ENCODE measurements at places on chromosomes 11 and 22.

- no peak for DNase-seq
These were observed 98.9 kb upstream of the SLC5A12 start for GRCh38 chr11:26820739-26821138.

GRCh38 chr11:25992294-25992693 is 339.6 kb upstream of the ANO3 start:
- no peak for DNase-seq

DNA sequence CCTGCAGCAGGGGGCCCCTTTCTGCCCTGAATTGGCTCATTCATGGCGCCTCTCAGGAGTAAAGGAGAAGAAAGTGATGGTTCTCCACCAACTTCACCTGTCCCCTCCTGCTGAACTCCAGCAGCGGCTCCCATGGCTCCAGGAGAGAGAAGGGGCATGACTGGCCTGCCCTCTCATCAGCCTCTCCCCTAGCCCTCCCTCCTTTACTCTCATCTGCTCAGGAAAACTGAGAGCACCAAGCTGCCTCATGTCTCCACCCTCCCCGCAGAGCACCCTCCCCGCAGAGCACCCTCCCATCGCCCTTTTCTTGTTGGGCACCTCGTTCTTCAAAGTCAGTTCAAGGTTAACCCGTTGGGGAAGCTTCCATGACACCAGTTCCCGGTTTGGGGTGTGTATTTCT is 82.1 kb upstream of the ATXN10 start:
- DNase-seq, result no peak

- DNase-seq, result no peak
These were observed 573.7 kb upstream of the ANO3 start for GRCh38 chr11:25758145-25758661.

DNA sequence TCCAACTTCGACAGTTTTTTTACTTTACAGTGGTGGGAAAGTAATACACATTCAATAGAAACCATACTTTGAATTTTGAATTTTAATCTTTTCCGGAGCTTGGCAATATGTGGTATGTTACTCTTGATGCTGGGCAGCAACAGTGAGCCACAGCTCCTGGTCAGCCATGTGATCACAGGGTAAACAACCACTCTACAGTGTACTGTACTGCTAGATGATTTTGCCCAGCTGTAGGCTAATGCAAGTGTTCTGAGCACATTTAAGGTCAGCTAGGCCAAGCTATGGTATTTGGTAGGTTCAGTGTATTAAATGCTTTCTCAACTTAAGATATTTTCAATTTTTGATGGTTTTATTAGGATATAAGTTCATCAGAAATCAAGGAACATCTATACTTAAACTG is 48.7 kb upstream of the GRIK4 start:
- DNase-seq, result no peak

- no peak for DNase-seq
These were observed 89.6 kb downstream of the C11orf87 start for GRCh38 chr11:109511598-109511997.

- no peak for DNase-seq
These were observed 1.4 kb downstream of the ARHGAP20 start for GRCh38 chr11:110710628-110711381.

DNA sequence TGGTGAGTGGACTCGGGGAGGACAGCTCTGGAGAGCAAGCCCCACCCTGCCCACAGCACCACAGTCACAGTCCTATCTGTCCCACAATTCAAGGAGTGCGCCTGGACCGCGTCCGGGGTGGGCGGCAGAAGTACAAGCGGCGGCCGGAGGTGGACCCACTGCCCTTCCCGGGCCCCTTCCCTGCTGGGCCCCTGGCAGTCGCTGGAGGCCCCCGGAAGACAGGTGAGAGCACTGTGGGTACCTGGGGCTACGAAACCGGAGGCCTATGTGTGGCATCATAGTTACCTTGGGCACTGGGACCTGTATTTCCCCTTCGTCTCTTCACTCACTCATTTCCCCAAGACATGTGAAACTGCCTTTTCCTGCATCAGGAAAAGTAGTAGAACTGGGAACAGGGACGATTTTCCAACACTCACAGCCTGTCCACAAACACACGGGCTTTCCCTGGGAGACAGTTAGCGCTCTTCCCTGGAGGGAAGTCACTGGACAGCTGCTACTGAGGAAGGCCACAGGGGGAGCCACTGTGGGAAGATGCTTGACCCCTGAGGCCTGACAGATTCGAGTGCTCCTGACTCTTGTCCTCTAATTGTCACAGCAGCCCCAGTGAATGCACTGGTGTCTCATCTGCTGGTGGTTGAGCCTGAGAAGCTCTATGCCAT is 3.1 kb downstream of the TRMT112 start:
- DNase-seq, result no peak

GRCh38 chr22:27802346-27803073 is 954 bp upstream of the MN1 start:
- DNase-seq, result no peak

- no peak for DNase-seq
These were observed 16.3 kb downstream of the FAT3 start for GRCh38 chr11:92240916-92241315.

- DNase-seq, result no peak
These were observed 3.0 kb downstream of the LRP5 start for GRCh38 chr11:68315171-68315920.

- peak; percentile 27 for DNase-seq
These were observed 301.8 kb upstream of the API5 start for GRCh38 chr11:43010042-43010441.

DNA sequence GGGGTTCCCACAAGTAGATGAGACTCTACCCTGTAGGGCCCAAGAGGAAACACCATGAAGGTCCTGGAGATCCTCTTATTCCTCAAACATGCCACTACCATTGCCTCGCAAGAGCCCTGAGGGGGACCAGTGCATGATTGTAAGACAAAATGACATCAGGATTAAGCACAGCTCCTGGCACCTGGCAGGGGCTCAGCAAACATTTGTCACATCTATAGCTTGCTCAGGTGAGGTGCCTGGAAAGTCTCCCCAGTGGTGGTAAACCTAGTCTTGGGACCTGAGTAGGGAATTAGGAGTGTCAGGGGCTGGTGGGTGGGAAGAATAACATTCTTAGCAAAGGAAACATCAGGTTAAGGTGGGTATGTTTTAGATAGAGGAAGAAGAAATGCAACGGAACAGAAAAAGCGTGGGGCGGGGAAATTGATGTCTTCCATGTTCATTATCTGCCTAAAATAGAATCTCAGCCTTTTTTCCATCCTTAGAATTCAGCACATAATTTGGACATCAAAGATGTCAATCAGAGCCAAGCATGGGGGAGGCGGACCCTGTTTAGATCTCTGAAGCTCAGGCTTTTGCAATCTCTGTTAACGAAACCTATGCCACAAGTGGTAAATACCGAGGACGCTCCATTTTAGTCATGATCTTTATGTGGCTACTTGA is 924 bp downstream of the YPEL1 start:
- DNase-seq, result peak; percentile 24
